ENCODE measurements at places on chromosomes 11 and 22.

DNA sequence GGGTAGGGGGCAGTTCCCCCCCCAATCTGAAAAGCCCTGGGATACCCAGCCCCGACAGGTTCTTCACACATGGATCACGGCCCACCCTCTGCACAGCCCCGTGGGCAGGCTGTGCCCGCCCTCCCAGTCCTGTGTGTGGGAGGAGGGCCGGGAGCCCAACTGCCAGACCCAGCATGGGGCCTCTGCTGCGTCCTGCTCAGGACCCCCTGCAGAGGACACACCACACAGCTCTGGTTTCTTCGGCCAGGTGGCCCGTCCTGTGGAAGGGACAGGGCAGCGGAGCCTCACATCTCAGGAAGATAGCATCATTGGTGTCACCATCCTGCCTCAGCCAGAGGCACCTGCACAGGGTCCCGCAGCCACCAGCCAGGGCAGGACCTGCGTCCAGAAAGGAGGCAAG lies 396.0 kb downstream of the TBC1D22A start:
- no peaks in the 10 kb centered on the region for H3K4me1 ChIP-seq
- no peaks in the 10 kb centered on the region for H3K27me3 ChIP-seq
- H3K4me3 ChIP-seq = no peak overlapping the region
- H3K36me3 ChIP-seq = no peaks in the 10 kb centered on the region
- H3K27ac ChIP-seq = no peak overlapping the region
- DNase-seq = no peak

GRCh38 chr11:129425214-129425613 lies 49.6 kb downstream of the BARX2 start:
- no peaks in the 10 kb centered on the region for H3K27me3 ChIP-seq
- DNase-seq = no peak
- H3K36me3 ChIP-seq = no peaks in the 10 kb centered on the region
- H3K4me1 ChIP-seq = no peaks in the 10 kb centered on the region

GRCh38 chr11:61869708-61870451 lies 21.5 kb downstream of the FADS3 start:
- peaks cover 9% of the 10 kb centered on the region for H3K36me3 ChIP-seq
- no peak overlapping the region for H3K27ac ChIP-seq
- H3K4me1 ChIP-seq = peaks cover 5% of the 10 kb centered on the region
- H3K4me3 ChIP-seq = no peak overlapping the region
- H3K27me3 ChIP-seq = no peaks in the 10 kb centered on the region
- no peak for DNase-seq

- H3K27ac ChIP-seq = no peak overlapping the region
- H3K27me3 ChIP-seq = no peaks in the 10 kb centered on the region
- H3K36me3 ChIP-seq = no peaks in the 10 kb centered on the region
- no peak for DNase-seq
- no peak overlapping the region for H3K4me3 ChIP-seq
Measured at GRCh38 chr22:29093030-29093429, 20.2 kb downstream of the KREMEN1 start.
